ENCODE measurements at places on chromosomes 6 and 20. TPM values are rescaled to one million over a fixed set of nuclear protein-coding genes. Genes with fewer than 3 reads are reported as not detected.

DNA sequence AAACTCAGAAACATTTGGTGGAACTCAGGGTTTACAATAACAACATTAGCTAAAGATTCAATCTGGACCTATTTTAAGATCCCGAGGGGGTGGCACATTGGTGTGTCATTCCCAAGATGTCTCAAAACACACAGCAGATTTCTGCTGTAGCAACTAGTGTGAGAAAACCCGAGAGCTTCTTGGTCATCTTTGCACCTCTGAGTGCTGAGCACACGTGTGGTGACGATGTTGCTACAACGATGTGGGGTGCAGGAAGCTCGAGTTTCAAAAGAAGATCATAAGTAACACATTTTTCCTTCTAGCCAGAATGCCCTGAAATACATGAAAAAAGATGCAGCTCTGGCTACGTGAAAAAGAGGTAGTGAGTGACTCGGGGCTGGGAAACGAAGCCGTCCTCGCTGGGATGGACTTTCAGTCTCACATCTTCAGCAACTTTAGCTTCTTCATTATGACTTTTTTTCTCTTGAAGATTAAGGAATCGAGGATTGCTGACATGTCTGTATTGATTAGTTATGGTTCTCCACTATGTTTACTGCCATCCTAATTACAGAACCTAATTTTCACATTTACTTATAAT is 1.5 kb downstream of the RAMACL start:
- H3K27ac ChIP-seq: no peak overlapping the region
- H3K36me3 ChIP-seq: no peaks in the 10 kb centered on the region
- H3K27me3 ChIP-seq: no peaks in the 10 kb centered on the region
- DNase-seq: no peak
- no peak overlapping the region for H3K4me3 ChIP-seq

PRRT1 gene
- total RNA-seq: 0.55 TPM

DNA sequence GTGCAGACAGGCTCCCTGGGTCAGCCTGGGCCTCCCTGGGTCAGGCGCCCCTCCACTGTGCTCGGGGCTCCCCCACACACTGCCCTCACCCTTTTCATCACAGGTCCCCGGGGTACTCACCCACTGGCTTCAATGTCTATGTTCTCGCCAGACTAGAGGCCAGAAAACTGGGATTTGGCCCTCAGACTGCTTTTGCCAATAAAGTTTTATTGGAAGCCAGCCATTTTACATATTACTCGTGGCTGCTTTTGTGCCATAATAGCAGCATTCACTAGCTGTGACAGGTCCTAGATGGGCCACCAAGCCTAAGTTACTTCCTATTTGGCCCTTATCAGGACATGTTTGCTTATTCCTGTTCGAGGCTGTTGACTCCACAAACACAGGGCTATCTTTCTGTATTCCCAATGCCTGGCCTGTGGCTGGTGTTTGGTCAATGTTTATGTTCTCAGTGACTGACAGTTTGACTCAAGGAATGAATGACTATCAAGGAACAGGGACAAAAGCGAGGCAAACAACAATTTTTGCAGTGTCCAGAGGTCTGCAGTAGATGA is 525.1 kb upstream of the AGPAT4 start:
- no peak overlapping the region for H3K27ac ChIP-seq
- DNase-seq: no peak
- no peaks in the 10 kb centered on the region for H3K4me1 ChIP-seq

DNA sequence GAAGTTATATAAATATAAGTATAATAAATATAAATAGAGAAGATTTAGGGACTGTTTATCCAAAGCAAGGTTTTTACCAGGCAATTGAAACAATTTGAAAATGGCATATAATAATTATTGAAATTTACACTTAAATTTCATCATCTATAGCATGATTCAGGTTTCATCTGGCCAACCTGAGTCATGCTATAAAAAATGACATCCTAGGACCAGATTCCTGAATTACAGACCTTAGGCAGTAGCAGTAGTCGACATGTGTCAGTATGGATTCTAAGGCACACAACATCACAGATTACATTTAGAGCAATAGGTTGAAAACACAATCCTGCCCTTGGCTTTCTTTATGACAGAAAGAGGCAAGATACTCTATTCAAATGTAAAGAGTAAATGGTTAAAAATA is 592.3 kb downstream of the PHF3 start:
- H3K27ac ChIP-seq: no peak overlapping the region
- no peaks in the 10 kb centered on the region for H3K4me1 ChIP-seq
- no peak overlapping the region for H3K4me3 ChIP-seq
- no peak for DNase-seq

ADGB gene
- 0.22 TPM for total RNA-seq

GRCh38 chr20:328975-329695 is 3.8 kb downstream of the SOX12 start:
- H3K4me1 ChIP-seq: peaks cover 26% of the 10 kb centered on the region
- no peak overlapping the region for H3K4me3 ChIP-seq
- no peaks in the 10 kb centered on the region for H3K27me3 ChIP-seq
- H3K36me3 ChIP-seq: no peaks in the 10 kb centered on the region
- H3K27ac ChIP-seq: no peak overlapping the region

- no peak overlapping the region for H3K27ac ChIP-seq
- DNase-seq: no peak
Observed at GRCh38 chr6:159090530-159091480, 46.0 kb upstream of the TAGAP start.

DNA sequence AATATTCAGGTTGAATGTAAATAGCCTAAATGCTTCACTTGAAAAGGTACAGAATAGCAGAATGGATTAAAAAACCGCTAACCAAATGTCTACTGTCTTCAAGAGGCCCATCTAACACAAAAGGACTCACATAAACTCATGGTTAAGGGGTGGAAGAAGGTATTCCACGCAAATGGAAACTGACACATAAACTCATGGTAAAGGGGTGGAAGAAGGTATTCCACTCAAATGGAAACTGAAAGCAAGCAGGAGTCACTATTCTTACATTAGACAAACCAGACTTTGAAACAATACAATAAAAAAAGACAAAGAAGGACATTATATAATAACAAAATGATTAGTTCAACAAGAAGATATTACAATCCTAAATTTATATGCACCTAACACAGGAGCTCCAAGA is 38.3 kb upstream of the PKIB start:
- H3K4me1 ChIP-seq: no peaks in the 10 kb centered on the region
- no peaks in the 10 kb centered on the region for H3K27me3 ChIP-seq
- H3K36me3 ChIP-seq: no peaks in the 10 kb centered on the region
- no peak overlapping the region for H3K27ac ChIP-seq
- no peak for DNase-seq

- H3K4me1 ChIP-seq: no peaks in the 10 kb centered on the region
- no peak for DNase-seq
- no peak overlapping the region for H3K27ac ChIP-seq
- H3K27me3 ChIP-seq: no peaks in the 10 kb centered on the region
Observed at GRCh38 chr20:16360668-16361067, 212.6 kb downstream of the KIF16B start.

DNA sequence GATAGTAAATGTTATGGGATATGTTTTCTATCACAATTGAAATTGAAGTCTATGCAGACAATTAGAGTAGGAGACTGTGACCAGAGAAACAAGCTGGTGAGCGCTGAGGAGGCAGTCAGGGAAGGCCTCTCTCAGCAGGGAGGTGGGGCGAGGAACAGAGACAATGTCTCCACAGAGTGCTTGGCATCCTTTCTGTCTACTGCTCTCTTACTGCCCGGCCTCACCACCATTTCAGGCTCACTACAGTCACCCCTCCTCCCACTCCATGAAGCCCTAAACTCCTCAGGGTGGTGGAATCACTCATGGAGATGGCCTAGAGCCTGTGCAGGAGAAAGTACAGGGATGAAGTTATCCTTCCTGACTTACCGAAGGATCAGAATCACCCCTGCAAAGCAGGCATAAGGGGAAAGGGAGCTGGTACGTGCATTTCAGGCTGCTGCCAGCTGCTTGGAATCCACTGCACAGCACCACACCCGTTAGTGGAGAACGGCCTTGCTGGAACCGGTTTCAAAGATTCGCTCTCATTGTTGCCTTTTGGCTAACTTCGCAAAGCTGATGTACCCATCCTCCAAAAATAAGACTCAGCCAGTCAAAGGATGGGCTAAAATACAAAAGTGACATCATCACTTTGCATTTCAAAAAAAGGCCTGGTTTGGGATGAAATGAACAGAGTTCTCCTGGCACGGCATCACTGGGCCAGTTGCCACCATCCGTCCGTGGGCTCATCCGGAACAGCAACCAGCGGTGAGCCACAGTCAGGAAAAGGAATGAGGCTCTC is 67.3 kb downstream of the SLC22A23 start:
- no peaks in the 10 kb centered on the region for H3K36me3 ChIP-seq
- no peak overlapping the region for H3K27ac ChIP-seq
- H3K27me3 ChIP-seq: peaks cover 3% of the 10 kb centered on the region
- H3K4me3 ChIP-seq: no peak overlapping the region
- H3K4me1 ChIP-seq: no peaks in the 10 kb centered on the region
- no peak for DNase-seq

GRCh38 chr6:51161752-51162151 is 343.1 kb downstream of the TFAP2B start:
- no peaks in the 10 kb centered on the region for H3K4me1 ChIP-seq
- H3K27me3 ChIP-seq: no peaks in the 10 kb centered on the region
- H3K4me3 ChIP-seq: no peak overlapping the region
- H3K36me3 ChIP-seq: no peaks in the 10 kb centered on the region

TP53TG5 gene
- total RNA-seq: not detected

DNA sequence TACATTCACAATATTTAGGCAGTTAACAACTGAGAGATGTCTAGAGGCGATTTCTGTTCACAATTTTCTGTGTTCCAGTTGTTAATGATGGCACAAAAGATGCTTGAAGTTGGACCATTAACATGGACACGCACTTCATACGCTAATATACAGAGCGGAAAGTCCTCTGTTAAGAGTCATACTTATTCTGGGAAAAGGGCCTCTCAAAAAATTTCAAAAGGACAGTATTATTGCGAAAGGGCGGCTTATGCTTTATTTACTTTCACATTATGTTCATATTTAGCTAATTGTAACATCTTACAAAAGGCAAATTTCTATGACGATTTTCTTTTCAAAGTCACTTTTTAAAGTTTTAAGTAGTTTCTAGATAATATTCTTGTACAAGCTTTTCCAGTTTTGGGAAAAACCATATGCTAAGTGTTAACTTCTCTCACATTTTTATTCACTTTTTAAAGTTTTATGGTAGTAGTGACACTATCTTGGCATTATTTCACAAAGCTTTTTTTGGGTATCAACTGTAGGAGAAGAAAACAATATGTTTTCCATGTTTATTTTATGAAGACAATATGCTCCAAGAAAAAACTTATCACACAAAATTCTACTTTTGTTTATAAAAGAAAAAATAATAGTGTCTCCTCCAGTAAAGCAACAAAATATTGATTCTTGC is 62.3 kb downstream of the MAP7 start:
- H3K4me1 ChIP-seq: no peaks in the 10 kb centered on the region
- H3K4me3 ChIP-seq: no peak overlapping the region
- H3K36me3 ChIP-seq: no peaks in the 10 kb centered on the region
- no peak for DNase-seq
- no peak overlapping the region for H3K27ac ChIP-seq

CAGE1 gene
- 0.18 TPM for total RNA-seq

CTCFL gene
- total RNA-seq: not detected

CRISP3 gene
- not detected for total RNA-seq

GRCh38 chr6:40196135-40196518 is 261.9 kb upstream of the MOCS1 start:
- no peak for DNase-seq
- no peak overlapping the region for H3K4me3 ChIP-seq
- no peak overlapping the region for H3K27ac ChIP-seq
- H3K4me1 ChIP-seq: no peaks in the 10 kb centered on the region
- H3K27me3 ChIP-seq: no peaks in the 10 kb centered on the region
- H3K36me3 ChIP-seq: no peaks in the 10 kb centered on the region

DNA sequence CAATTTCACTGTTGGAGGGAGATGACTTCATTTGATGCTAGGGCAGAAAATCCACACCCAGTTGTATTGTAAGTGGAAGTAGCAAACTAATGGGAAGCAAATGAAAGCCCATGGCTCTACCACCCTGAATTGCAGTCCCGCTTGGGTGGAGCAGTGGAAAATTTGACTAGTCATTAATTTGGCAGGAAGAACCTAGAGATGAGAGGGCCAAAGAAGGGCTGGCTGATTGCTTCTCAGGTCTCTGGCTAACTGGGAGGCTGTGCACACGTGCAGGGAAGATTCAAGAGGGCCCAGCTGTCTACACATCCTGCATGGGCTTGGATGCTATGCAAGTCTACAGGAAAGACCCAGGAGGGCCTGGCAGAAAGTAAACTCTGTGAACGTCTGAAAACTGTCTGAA is 466.2 kb downstream of the TFAP2A start:
- H3K36me3 ChIP-seq: no peaks in the 10 kb centered on the region
- no peak overlapping the region for H3K27ac ChIP-seq
- no peak overlapping the region for H3K4me3 ChIP-seq
- no peaks in the 10 kb centered on the region for H3K27me3 ChIP-seq
- no peaks in the 10 kb centered on the region for H3K4me1 ChIP-seq
- no peak for DNase-seq

TRIM10 gene
- not detected for total RNA-seq

TBPL1 gene
- 52.8 TPM for total RNA-seq

GRCh38 chr6:44211284-44211683 is 5.4 kb upstream of the MYMX start:
- no peak for DNase-seq
- no peaks in the 10 kb centered on the region for H3K4me1 ChIP-seq
- H3K27ac ChIP-seq: no peak overlapping the region
- H3K36me3 ChIP-seq: no peaks in the 10 kb centered on the region
- no peak overlapping the region for H3K4me3 ChIP-seq

DNA sequence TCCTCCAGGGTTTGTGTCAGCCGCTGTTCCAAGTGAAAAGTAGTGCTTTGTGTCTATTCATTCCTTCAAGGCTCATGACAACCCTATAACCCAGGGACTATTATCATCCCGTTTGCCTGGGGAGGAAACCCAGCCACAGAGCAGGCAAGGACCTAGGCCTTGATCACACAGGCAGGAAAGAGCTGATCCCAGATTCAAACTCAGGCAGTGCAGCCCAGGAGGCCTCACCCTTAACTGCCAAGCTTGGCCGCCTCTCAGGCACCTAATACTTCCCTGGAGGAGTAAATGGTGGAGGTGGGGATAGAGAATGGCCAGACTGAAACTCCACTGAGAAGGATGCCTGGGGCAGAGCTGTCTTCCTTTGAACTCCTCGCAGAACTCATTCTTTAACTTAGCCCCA is 215.1 kb upstream of the QKI start:
- no peak overlapping the region for H3K27ac ChIP-seq
- no peaks in the 10 kb centered on the region for H3K27me3 ChIP-seq
- no peak for DNase-seq
- H3K36me3 ChIP-seq: no peaks in the 10 kb centered on the region
- no peak overlapping the region for H3K4me3 ChIP-seq

DNA sequence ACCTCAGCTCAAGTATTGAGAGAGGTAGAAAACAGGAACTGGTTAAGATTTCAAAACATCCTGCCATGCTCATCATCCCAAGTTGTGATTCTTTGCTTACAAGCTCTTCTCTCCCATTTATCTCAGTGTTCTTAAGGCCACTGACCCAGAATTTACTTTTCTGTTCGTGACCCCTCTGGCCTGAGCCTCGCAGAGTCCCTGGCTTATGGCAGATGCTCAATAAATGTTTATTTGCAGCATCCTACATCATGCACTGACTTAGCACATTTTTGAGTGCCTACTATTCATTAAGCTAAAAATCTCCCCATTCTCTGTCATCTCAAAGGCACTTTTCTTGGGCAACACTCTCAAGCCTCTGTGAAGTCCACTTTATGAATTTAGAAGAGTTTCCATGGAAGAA is 33.4 kb upstream of the MC3R start:
- no peak overlapping the region for H3K4me3 ChIP-seq
- DNase-seq: no peak
- no peaks in the 10 kb centered on the region for H3K36me3 ChIP-seq

SIRPD gene
- total RNA-seq: not detected
